ENCODE measurements at places on chromosomes 16 and 17.
A peak's percentile ranks its signal among the peaks of the same experiment; 100 is the strongest.

DNA sequence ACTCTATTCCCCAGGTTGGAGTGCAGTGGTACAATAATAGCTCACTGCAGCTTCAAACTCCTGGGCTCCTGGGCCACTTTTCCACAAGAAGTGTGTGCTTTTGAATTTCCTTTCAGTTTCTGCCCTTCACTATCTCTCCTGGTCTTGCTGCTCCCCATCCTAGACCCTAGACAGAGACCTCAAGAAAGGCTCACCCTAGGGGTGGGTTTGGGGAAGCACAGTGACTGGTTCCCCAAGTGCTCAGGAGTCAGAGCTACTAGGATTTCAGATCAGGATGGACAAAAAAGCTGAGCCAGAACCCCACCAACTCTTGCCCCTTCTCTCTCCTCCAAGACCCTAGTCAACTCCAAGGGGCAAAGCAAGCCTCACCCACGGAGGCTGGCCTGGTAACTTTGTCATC, 1.6 kb upstream of the SEBOX start:
- no peaks in the 10 kb centered on the region for H3K27me3 ChIP-seq
- H3K4me3 ChIP-seq: no peak overlapping the region
- H3K36me3 ChIP-seq: no peaks in the 10 kb centered on the region

DNA sequence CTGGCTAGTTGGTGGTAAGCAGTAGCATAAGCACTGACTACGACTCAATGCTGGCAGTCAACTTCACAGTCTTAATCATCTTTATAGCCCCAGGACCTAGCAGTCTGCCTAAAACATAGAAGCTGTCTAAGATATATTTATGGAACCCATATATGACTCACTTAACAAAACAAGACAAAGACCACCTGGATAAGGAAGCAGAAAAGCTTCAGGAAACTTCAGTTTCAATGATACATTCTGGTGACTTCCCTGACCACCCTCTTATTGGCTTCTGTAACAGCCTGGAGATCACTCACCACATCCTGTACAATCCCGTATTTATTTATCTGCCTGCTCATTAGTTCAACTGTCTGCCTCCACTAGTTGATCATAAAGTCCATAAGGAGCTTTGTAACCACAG, 95.5 kb downstream of the PMP22 start:
- no peaks in the 10 kb centered on the region for H3K36me3 ChIP-seq
- no peaks in the 10 kb centered on the region for H3K4me1 ChIP-seq
- H3K4me3 ChIP-seq: no peak overlapping the region

GRCh38 chr17:43094129-43094835, 30.9 kb downstream of the BRCA1 start:
- no peaks in the 10 kb centered on the region for H3K4me1 ChIP-seq
- no peaks in the 10 kb centered on the region for H3K27me3 ChIP-seq
- H3K4me3 ChIP-seq: no peak overlapping the region
- H3K36me3 ChIP-seq: no peaks in the 10 kb centered on the region
- no peak overlapping the region for H3K27ac ChIP-seq

- peak; percentile 5 for DNase-seq
- H3K4me1 ChIP-seq: peaks cover 27% of the 10 kb centered on the region
- peak overlapping the region; percentile 92 for H3K4me3 ChIP-seq
- H3K27ac ChIP-seq: peak overlapping the region; percentile 57
- H3K36me3 ChIP-seq: peaks cover 3% of the 10 kb centered on the region
Observed at GRCh38 chr16:13919330-13919682, 648 bp upstream of the ERCC4 start.

GRCh38 chr17:7408252-7408727, 645 bp downstream of the NLGN2 start:
- DNase-seq: peak; percentile 49
- no peaks in the 10 kb centered on the region for H3K36me3 ChIP-seq
- H3K27me3 ChIP-seq: no peaks in the 10 kb centered on the region
- H3K27ac ChIP-seq: no peak overlapping the region
- no peak overlapping the region for H3K4me3 ChIP-seq

DNA sequence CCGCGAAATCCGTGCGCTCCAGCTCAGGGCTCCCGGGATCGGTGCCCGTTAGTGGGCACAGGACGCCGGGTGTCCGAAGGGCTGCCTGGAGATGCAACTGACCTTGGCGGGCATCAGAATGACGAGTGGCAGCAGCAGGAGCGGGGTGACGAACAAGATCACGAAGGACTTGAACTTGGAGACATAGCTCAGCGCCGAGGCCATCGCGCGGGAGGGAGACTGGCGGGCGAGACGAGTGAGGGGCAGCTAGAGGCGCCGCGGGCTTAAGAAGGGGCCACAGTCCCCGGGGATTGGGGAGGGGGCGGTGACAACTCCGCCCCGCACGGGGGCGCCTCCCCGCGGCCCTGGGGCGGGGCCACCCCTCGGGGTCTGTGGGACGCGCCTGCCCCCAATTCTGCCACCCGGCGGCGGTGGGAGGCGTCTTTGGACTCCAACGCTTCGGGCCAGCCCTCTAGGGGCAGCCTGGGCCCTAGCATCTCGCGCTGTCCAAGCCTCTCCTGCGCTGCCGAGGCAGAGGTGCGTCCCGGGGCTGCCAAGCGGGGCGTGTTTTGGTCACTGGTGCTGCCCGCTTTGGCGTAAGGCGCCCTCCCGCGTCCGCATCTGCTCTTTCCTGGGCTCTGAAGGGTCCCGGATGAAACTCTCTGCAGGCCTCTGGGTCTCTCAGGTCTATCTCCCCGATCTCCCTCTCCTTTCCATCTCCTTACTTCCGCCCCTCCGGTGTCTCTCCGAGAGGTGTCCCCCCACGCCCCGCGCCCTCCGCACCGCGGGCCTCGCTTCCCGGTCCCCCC, at the start of gene SLC13A5:
SLC13A5 (minus strand) TSS at position 240 of the 788 bp plus-strand sequence; CDS start at position 204, 36 bp downstream.
- peaks cover 13% of the 10 kb centered on the region for H3K36me3 ChIP-seq
- peak within 1 kb of the TSS; percentile 83 for H3K4me3 ChIP-seq
- peak; percentile 4 for DNase-seq
- H3K27ac ChIP-seq: no peak within 1 kb of the TSS
- peaks cover 12% of the 10 kb centered on the region for H3K4me1 ChIP-seq

DNA sequence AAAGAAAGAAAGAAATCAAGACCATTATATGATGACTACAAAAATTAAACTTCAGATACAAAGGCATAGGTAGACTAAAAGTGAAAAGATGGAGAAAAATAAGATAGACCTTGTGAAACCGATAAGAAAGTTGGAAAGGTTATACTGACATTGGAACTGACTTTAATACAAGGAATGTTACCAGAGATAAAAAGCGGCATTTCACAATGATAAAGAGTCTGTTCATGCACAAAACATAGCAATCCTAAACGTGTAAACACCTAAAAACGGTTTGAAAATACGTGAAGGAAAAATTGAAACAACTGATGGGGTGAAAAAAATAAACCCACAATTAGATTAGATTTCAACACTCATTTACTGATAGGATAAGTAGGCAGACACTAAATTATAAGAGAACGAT, 9.6 kb upstream of the ERN1 start:
- no peak overlapping the region for H3K4me3 ChIP-seq
- no peak overlapping the region for H3K27ac ChIP-seq
- no peaks in the 10 kb centered on the region for H3K4me1 ChIP-seq
- no peaks in the 10 kb centered on the region for H3K36me3 ChIP-seq

GRCh38 chr17:66814026-66814425, 20.9 kb upstream of the CACNG5 start:
- H3K36me3 ChIP-seq: peaks cover 7% of the 10 kb centered on the region
- H3K27me3 ChIP-seq: peaks cover 3% of the 10 kb centered on the region
- no peak overlapping the region for H3K27ac ChIP-seq
- no peak overlapping the region for H3K4me3 ChIP-seq

- H3K36me3 ChIP-seq: no peaks in the 10 kb centered on the region
- no peak overlapping the region for H3K4me3 ChIP-seq
- H3K27me3 ChIP-seq: no peaks in the 10 kb centered on the region
- DNase-seq: no peak
Observed at GRCh38 chr16:88532434-88533241, 37.6 kb upstream of the ZC3H18 start.

DNA sequence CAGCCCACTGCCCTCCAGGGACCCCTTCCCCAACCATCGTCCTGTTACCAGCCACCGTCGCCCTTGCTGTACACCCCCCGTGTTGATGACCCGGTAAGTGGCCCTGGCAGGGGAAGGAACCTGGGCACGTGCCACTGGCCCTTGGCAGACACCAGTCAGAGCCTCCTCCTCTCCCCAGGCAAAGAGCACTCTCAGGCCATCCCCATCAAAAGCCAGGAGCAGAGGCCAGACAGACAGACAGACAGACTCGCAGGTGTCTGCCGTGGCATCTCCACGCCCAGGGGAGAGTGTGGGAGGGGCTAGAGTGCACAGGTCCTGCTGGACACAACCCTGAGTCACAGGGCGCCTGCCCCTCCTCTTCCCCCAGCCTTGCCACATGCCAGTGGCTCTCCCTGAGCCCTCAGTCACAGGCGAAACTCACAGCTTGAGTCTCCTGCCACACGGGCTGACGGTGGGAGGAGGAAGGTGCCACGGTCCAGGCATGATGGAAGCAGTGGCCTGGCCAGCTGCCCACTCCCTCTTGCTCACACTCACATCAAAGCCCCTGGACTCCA, 7.8 kb downstream of the CLCN7 start:
- H3K27me3 ChIP-seq: no peaks in the 10 kb centered on the region
- no peaks in the 10 kb centered on the region for H3K36me3 ChIP-seq
- peaks cover 39% of the 10 kb centered on the region for H3K4me1 ChIP-seq

DNA sequence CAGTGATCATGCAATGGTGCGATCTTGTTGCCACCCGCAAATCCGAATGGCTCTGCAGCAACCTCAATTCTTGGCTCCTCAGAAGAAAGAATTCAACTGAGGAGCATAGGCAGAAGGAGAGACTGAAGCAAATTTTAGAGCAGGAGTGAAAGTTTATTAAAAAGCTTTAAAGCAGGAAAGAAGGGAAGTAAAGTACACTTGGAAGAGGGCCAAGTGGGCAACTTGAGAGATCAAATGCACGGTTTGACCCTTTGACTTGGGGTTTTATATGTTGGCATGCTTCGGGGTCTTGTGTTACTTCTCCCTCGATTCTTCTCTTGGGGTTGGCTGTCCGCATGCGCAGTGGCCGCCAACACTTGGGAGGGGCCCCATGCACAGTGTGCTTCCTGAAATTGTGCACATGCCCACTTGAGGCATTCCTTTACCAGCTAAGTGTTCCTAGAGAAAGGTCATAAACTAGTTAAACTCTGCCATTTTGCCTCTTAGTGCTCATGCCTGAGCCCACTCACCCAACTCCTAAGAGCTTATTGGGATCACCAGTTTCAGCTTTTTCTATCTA, 36.7 kb downstream of the ZNRF1 start:
- no peak overlapping the region for H3K27ac ChIP-seq
- H3K4me1 ChIP-seq: peaks cover 5% of the 10 kb centered on the region
- no peak overlapping the region for H3K4me3 ChIP-seq

DNA sequence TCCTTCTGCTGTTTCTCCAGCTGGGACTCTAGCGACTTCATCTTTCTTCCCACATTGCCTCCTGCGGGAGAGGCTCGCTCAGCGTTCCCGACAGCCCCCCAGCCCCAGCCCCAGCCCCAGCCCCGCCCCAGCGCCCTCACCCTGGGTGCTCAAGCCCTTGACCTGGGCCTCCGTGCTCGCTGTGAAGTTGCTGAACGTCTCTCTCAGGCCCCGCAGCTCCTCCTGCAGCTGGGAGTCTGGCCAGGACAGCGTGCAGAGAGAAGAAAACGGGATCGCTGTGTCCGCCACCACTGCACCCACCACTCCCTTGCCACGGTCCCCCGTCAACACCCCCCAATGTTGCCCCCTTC, 2.4 kb downstream of the ASGR1 start:
- no peaks in the 10 kb centered on the region for H3K36me3 ChIP-seq
- peaks cover 9% of the 10 kb centered on the region for H3K4me1 ChIP-seq
- peak overlapping the region; percentile 79 for H3K4me3 ChIP-seq

GRCh38 chr16:81695321-81696165, 83.5 kb upstream of the PLCG2 start:
- no peaks in the 10 kb centered on the region for H3K27me3 ChIP-seq
- no peaks in the 10 kb centered on the region for H3K4me1 ChIP-seq
- H3K4me3 ChIP-seq: no peak overlapping the region
- H3K36me3 ChIP-seq: peaks cover 63% of the 10 kb centered on the region
- H3K27ac ChIP-seq: no peak overlapping the region

GRCh38 chr16:28277537-28278388, 14.6 kb upstream of the SBK1 start:
- H3K4me3 ChIP-seq: peak overlapping the region; percentile 80
- peaks cover 10% of the 10 kb centered on the region for H3K27me3 ChIP-seq
- peak; percentile 80 for DNase-seq
- peak overlapping the region; percentile 90 for H3K27ac ChIP-seq
- H3K36me3 ChIP-seq: no peaks in the 10 kb centered on the region
- H3K4me1 ChIP-seq: peaks cover 58% of the 10 kb centered on the region

DNA sequence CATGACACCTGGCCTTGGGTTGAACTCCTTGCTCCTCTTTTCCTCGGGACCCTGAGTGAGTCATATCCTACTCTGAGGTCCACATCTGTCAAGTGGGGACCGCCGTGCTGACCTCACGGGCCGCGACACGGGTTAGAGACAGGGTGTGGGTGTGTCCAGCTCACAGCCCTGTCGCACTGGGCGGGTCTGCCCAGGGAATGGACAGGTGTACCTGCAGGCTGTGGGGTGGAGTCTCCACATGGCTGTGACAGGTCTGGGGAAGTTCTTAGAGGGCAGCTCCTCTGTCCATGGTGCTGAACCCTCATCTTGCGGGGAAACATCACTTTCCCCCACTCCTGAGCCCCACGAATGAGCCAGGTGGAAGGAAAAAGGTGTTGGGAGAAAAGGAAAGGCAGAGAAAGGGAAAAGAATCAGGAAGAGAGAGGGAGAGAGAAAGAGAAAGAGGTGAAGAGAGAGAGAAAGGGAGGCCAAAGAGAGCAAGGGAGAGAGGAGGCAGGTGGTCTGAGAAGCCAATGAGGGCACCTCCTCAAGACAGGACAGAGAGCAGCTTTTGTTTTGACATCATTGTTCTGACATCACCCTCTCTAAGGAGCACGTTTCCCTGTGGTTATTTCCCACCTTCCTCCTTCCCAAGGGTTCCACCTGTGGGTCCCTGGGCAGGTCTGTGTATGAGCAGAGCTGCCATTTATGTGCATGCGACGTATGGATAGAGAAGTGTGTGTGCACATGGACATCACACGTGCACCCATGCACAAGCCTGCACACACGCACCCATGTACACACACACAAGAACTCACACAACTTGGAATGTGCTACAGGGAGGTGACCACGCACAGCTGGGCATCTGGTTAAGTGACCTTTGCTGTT, 32.6 kb upstream of the CBFA2T3 start:
- peaks cover 51% of the 10 kb centered on the region for H3K27me3 ChIP-seq
- no peak overlapping the region for H3K4me3 ChIP-seq
- H3K27ac ChIP-seq: no peak overlapping the region
- no peaks in the 10 kb centered on the region for H3K36me3 ChIP-seq
- H3K4me1 ChIP-seq: peaks cover 5% of the 10 kb centered on the region
- DNase-seq: no peak

DNA sequence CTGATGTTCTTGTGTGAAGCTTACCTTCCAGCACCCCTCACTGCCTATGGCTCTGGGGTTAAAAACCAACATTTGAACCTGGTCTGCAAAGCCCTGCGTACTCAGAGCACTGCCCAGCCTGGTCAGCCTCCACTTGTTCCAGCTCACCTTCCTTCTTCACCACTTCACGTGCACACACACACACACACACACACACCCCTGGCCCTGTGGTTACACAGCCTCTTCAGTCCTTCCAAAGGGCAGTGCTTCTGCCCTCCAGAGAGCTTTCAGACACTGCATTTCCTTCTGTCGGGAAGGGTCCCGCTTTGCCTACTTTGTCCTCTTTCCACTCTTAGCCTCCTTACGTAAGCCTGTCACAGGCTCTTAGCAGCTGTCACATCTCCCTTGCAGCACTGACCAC, 9.6 kb upstream of the TMEM220 start:
- no peaks in the 10 kb centered on the region for H3K36me3 ChIP-seq
- H3K4me1 ChIP-seq: peaks cover 17% of the 10 kb centered on the region
- H3K4me3 ChIP-seq: no peak overlapping the region
- no peak for DNase-seq
- H3K27ac ChIP-seq: no peak overlapping the region
- no peaks in the 10 kb centered on the region for H3K27me3 ChIP-seq
